GM23248 (cell line): ENCODE measurements at places on chromosomes 7 and 10.
A peak's percentile ranks its signal among the peaks of the same experiment; 100 is the strongest.

DNA sequence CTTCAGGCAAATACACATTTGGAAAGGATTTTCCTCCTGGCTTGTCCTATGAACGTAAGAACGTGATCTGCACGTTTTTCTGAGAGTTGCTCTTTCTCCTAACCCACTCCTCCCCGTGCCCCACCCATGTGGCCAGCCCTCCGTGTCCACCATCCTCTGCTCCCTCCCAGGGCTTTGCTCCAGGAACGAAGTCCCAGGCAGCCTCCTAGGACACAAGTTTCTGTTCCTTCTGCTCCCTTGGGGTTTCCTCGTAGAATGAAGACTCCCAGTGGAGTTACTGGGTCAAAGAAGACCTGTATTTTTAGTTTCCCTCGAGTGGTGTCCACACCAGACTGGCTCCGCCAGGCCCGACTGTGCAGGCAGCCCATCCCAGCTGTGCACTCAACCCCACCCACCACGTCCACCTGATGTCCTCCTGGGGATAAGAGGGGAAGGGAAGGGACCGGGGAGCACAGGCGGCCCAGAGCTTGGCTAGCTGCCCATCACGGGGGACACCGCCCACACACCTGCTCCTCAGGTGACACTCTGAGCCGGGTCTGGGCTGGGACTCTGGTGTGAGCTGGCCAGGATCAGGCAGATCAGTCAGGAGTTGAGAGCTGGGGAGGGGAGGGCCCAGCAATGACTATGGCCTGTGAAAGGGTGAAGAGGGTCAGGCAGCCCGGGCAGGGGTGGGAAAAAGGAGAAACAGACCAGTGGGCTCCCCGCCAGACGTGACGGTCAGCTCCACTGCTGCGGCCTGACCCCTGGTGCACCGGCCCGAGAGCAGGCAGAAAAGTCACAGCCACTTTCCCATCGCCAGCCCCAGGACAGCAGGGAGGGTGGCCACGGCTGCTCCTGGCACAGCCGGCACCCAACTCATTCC is 54.3 kb upstream of the PPP2R2D start:
- no peak for DNase-seq

DNA sequence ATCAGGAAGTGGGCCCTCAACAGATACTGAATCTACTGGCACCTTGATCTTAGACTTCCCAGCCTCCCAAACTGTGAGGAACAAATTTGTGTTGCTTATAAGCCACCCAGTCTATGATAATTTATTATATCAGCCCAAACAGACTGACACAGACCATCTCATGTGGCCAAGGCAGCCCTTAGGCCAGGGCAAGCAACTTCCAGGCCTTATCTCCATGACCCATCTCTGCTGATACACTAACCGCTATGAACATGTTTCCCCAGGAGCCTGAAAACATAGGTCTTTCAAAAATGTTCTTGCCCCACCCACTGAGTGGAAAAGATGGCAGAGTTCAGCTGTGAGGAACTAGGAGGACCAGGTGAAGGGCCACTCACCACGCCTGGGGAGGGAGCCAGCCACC is 3.2 kb upstream of the BLOC1S2 start:
- DNase-seq = no peak

DNA sequence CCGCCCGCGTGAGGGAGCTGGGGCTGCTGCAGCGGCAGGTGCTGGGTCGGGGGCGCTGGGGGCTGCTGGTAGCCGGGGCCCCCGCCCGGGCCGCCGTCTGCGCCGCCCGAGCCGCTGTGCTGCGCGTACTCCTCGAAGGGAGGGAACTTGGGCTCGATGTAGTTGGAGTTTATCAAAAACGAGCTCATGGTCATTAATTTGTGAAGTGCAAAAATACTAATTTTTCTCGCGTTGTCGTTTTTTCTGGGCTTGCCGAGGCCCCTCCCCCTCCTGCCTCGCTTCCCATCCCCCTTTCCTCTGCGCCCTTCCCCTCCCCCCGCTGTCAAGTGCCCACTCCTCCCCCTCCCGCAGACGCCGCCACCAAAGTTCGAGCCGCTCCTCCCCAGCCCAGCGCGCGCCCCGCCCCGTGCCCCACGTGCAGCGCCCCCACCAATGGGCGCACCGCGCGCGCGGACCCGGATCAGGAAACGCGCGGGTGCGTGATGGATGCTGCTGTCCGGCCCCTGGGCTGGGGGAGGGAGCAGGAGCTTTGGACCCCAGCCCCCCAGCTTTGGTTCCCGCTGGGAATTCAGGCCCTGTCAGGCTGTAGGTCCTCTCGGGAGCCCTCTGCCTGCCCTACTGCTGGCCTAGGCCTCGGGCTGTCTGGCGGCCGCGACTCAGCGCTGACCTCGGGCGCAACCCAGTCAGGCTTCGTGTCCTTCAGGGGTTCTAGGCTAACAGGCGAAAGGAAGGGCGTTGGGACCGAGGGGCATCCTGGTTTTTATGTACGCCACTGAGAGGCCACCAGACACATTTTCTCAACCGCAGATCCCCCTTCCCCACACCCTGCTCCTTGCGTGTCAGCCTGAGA is at the start of gene HOXA4:
Gene HOXA4 (minus strand): TSS at position 218 of the 850 bp plus-strand sequence. CDS start 24 bp downstream, at position 194.
- DNase-seq = peak; percentile 98

DNA sequence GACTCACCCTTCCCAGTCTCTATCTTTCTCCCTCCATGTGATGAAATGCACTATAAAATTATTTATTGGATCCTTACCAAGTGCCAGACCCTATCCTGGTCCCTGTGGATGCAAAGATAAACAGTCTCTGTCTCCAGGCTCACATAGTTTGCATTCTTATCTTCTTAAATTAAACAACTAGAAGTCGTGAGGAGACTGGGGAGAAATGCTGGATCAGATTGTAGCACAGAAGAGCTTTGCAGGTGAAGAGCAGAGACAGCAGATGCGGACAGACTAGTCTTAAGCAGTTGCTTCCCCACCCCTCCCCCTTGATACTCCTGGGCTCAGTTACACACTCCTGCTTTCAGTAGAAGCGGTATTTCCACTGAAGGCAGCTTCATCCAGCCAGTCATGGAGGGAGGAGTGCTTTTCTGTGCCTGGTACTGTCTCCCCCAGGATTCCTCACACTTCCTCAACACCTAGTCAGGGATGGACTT is 20.8 kb upstream of the CDK1 start:
- no peak for DNase-seq

DNA sequence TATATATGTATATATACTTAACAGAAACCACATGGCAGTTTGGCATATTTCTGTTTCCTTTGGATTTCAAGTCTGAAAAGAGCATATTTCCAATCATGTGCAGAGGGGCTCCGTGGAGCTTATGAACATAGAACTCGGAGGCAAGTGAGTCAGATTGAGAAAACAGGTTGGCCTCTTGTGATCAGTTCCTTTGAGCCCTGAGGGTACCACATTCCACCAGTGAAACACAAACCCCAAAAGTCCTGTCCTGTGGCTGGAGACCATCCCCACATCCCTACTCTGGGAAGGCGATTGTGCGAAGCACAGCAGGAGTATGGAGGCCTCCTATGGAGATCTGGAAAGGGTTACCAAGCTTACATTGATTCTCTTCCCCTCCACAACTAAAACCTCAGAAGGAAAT is 196.7 kb upstream of the TMEM72 start:
- no peak for DNase-seq

GRCh38 chr7:33591490-33591889 is 313.8 kb upstream of the BMPER start:
- DNase-seq = peak; percentile 3

DNA sequence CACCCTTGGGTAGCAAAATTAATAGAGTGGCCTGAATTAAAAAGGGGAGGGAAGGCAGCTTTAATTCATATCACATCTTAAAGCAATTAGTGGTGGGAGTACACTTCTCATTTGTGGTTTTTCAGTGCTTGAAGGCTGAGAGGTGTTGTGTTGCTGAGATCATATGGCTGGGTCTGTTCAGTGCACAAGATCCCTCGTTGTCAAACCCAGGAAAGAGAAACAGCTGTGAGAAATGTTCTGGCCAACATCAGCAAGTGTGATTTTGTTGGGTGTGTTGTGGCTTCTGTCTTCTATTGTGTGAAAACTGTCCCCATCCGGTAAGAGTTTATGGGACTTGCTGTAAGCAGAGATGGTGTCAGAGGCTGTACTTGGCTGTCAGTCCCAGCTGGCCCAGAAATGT is 197.9 kb upstream of the BMPER start:
- DNase-seq = no peak

- peak; percentile 73 for DNase-seq
These were observed 210.4 kb upstream of the ADO start for GRCh38 chr10:62594093-62594520.

GRCh38 chr10:62614389-62615157 is 189.9 kb upstream of the ADO start:
- peak; percentile 91 for DNase-seq

DNA sequence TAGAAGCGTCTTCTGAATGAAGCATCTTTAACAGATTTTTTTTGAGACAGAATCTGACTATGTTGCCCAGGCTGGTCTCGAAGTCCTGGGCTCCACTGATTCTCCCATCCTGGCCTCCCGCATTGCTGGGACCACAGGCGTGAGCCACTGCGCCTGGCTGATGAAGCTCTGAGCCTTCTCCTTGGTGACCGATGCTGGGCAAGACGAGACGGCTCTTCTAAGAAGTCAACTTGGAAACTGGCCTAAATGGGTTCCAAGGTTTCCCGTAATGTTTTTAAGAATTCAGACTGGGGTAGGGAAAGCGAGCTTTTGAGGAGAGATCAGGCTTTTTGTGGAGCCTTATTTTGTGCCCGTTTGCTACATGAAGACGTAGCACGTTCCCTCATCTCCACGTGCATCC is 224.5 kb downstream of the ZMYND11 start:
- no peak for DNase-seq

- DNase-seq = peak; percentile 4
These were observed 4.8 kb downstream of the LRRC18 start for GRCh38 chr10:48934672-48935501.

DNA sequence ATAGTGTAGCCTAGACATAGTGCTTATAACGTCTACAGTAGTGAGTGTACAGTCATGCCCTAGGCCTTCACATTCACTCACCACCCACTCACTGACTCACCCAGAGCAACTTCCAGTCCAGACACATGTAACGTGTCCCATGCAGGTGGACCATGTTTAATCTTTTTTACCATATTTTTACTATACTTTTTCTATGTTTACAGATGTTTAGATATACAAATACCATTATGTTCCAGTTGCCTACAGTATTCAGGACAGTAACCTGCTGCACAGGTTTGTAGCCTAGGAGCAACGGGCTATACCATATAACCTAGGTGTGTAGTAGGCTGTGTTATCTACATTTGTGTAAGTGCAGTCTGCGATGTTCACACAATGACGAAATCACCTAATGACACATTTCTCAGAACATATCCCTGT is 11.0 kb downstream of the MPP7 start:
- DNase-seq = peak; percentile 84

GRCh38 chr7:25694699-25695098 is 457.3 kb upstream of the NFE2L3 start:
- DNase-seq = no peak

- no peak for DNase-seq
These were observed 405.1 kb downstream of the CALN1 start for GRCh38 chr7:72007018-72007417.

- peak; percentile 30 for DNase-seq
These were observed 70.7 kb downstream of the MACC1 start for GRCh38 chr7:20146451-20146850.

DNA sequence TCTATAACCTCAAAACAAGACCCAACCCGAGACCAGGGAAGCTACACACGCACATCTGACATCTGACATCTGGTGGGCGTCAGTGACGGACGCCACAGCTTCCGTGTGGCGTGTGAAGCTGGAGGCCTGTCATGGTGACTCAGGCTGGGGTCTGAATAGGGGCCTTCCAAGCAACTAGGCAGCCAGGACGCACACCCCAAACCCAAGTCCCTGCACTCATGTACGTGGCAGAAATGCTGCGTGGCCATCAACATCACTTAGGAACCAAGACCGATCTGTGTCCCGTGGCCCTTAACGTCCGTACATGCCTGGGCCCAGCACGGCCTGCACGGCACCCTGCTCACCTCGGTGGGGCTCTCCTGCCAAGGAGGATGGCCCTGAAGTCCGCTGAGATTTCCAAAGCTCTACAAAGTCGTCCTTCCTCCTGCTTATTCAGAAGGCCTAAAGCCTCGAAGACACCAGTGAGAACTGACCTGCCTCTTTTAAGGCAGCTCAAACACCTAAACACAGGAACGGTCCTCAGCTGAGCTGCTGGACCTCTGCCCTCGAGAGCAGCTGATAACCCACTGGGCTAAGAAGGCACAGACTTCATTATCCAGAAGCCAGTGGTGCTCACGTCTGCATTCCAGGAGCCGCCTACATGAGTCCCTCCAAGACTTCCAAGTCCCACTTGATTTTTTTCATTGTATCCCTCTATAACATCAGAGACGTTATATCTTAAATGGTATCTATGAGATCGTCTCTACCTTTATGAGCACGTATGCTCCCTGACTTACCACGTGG is 82.5 kb downstream of the DIP2C start:
- DNase-seq = no peak

DNA sequence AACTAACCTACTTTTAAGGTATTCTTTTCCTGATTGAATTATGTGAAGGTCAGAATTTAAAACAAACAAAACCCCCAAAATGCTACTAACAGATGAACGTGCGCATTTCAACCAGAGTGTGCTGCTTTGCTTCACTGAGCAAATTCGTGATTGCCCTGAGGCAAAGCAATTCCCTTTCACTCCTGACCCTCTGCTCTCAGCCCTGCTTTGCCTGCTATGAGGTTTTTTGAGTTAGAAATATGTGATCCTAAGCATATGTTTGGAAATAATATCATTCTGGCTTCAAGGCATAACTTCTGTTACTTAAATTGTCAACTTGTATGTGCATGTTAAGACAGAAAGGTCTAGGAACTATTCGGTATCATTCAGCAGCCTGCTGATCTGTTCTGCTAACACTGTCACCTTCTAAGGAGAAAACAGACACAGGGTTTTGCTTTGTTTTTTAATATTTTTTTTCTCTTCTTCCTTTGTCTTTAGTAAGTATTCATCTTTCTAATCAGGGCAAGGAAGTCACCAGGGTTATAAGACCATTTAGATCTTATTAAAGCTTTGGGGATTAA is 124.2 kb downstream of the GNAT3 start:
- DNase-seq = no peak

DNA sequence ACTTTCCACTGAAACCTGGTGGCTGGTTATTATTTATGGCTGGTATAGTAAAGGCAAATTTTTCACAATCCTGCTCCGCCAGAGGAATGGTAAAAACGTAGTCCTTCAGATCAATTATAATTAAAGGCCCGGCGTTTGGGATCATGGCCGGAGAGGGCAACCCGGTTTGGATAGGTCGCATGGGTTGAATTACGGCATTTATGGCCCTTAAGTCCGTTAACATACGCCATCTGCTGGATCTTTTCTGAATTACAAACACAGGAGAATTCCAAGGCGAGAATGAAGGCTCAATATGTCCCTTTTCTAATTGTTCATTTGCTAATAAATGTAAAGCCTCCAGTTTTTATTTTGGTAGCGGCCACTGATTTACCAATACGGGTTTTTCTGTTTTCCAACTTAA is 11.3 kb upstream of the TAS2R3 start:
- DNase-seq = no peak

DNA sequence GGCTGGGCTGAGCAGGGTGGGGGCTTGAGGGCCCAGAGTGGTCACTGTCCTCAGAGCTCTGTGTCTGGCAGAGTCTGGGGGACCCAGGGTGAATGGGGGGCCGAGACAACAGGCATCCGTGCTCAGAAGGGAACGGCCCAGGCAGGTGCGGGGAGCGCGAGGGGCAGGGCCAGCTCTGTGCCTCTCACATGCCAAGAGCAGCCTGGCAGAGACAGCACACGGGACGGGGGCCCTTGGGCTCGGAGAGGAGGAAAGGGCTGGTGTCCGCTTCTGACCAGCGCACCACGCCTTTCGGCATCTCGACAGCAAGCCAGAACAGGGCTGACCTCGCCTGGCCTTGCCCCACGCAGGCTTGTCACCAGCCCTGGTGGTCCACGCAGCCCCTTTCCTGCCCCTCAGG is 13.4 kb downstream of the AMZ1 start:
- DNase-seq = no peak

GRCh38 chr10:130359711-130360110 is 223.5 kb downstream of the GLRX3 start:
- DNase-seq = no peak
